Effector memory CD8-positive, alpha-beta T cell (primary cell): ENCODE measurements at places on chromosomes 3 and 15.

- DNase-seq: no peak
These were observed 156.3 kb upstream of the STRIT1 start for GRCh38 chr3:155449613-155450267.

- DNase-seq: no peak
These were observed 49.0 kb downstream of the DUT start for GRCh38 chr15:48380198-48380597.

GRCh38 chr3:143184099-143184498, 64.5 kb downstream of the CHST2 start:
- DNase-seq: no peak

GRCh38 chr15:82108489-82109078, 62.8 kb upstream of the MEX3B start:
- peak; percentile 61 for DNase-seq

DNA sequence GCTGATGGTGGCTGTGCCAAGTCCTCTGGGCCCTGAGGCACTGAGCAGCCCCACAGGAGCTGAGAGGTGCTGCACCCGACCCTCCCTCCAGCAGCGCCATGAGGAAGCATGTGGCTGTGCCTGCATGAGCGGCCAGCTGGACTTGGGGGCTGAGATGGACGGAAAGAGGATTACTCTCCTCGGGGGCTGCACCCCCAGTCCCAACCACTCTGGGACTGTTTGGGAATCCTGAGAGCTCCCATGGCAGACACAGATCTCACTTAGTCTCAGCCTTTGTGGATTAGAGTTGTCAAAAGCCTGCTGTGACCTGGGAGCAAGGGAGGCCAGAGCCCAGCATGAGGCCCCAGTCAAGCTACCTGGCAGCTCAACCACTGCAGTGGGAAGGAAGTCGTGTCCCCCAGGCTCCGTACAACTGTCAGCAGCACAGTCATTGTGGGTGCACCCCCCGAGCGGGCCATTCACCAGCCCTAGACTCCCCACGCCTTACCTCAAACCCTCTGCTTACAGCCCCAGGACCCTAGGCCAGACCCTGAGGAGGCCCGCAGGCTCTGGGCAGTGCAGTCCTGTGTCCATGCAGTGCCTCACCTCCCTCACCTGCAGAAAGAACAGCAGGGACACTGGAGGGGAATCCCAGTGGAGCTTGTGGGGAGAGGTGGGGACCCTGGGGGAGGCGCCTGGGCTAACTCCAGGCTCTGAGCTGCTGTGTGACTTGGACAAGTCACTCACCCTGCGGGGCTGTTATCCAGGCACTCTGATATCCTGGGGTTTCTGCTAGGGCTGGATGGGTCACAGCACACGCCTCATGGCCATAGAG, 17.1 kb downstream of the PRR23E start:
- no peak for DNase-seq

DNA sequence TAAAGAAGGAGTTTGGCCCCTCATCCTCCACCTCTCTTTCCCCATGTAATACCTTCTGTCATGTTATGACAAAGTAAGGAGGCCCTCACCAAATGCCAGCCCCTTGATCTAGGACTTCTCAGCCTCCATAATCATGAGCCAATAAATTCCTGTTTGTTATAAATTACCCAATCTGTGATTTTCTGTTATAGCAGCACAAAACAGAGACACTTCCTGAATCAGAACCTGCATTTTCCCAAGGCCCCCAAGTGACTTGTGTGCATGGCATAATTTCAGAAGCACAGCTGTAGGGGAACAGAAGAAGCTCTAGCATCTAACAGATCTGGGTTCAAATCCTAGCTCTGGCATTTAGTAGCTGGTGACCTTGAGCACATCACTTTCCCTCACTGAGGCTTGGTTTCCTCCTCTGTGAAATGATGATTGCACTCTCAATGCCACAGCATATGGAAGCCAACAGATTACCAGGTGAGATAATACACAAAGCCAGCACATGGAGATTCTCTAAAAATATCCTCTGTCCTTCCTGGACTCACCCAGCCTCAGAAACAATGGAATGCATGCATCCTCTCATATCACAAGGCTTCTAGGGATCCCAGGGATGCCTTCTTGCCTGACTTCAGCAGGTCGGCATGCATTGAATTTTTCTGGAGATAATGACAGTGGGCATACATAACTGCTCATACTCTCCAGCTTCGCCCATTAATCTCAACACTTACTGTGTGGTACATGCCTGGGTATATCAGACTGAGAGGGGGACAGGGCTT, 26.3 kb downstream of the TLNRD1 start:
- DNase-seq: no peak

DNA sequence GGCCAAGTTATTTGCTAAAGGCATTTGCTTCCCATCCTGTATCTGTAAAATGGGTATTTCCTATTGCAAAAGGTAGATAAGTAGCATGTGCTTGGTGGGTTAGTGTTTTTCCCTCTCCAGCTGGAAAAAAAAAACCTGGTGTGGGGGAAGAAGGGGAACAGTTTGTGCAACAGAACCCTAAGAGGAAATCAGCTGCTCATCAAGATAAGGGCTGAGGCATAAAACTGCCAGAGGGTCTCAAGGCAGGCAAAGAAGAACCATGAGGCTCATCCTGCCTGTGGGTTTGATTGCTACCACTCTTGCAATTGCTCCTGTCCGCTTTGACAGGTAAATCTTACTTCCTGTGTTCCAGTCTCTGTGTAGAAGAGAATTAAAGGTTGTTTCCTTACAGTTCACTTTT, at the start of gene CPA3:
Gene CPA3, plus strand, starts transcription at position 248 of the 400 bp plus-strand sequence. Its CDS starts 12 bp downstream, at position 260.
- DNase-seq: no peak

- no peak for DNase-seq
These were observed 18.3 kb downstream of the OSTN start for GRCh38 chr3:191217301-191217700.

DNA sequence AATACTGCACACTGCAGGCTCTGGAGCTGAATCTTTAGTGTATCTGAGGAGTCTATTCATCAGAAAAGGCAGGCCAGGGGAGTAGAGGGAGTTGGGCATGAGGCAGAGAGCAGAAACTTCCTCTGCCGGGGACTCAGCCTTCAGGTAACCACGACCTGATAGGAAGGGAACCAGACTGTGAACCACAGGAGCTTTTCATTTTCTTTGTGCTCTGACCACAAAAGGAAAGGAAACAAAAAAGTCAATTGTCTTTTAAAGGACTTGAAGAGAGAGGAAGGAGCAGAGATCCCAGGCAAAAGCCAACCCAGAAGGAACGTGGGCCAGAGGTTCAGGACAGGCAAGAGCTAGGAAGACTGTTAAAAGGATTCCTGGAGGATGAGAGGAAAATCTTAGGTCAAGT, 573.3 kb downstream of the EPHB1 start:
- no peak for DNase-seq

DNA sequence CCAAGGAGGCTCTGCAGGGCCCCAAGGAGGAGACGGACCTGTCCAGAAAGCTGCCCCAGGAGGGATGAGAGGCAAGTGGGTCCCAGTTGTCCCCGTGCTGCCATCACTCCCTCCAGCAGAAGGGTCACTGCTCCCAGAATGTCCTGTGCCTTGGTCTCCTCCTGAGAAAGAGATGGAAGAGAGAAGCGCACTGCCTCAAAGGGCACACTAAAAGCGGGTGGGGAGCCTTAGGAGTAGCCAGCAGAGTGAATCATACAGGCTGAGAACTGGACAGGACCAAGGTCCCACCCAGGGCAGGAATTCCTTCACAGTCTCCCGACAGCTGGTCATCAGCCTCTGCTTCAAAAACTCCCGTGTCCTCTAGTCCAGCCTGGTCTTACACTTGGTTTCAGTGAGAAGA, 4.6 kb downstream of the THPO start:
- DNase-seq: no peak

DNA sequence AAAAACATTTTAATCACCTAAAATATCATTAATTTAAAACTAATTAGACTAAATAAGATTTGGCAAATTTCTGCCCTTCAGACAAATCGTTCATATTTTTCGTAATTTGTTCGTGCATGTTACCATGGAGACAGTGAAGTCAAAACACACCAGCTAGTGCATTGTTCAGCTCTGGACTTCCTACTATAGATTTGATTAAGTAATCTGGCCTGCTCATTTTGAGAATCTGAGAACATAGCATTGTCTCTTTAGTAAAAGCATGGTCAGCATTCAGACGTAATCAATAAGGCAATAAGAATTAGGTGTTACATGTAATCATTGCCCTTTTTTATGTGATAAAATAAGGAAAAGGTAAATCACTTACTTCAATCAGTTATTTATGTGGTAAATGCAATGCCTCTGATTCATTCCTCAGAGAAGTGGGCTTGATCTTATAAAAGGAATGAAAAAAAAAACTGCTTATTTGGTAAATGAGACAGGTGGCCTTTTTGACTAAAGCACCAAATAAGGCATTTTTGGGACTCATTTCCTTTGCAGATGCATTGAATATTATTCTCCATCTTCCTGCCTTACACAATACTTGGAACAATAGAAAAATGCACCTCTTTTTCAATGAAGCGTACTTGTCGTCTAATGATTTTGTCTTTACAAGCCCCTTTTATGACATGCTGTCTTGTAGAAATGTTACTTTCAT, 84.5 kb upstream of the FNDC3B start:
- no peak for DNase-seq

- no peak for DNase-seq
These were observed 51.8 kb downstream of the NSUN3 start for GRCh38 chr3:94114666-94115065.

- DNase-seq: no peak
These were observed 2.5 kb upstream of the ANKRD28 start for GRCh38 chr3:15800327-15800726.

DNA sequence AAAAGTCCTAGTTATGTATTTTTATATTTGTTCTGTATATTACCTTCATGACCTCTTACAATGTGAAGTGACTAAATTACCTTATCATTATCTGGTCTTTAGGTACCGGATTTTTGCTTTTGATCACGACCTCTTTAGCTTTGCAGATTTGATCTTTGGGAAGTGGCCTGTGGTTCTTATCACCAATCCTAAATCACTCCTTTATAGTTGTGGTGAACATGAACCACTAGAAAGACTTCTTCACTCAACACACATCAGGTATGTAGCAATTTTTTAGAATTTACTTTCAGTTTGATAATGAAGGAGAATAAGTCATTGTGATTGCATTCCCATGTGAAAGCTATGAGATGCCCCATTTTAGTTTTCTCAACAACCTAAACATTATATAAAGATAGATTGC, 18.3 kb downstream of the TMEM62 start:
- DNase-seq: no peak

- no peak for DNase-seq
These were observed 80.1 kb upstream of the TSC22D2 start for GRCh38 chr3:150327678-150328653.

- no peak for DNase-seq
These were observed 1.1 kb upstream of the SS18L2 start for GRCh38 chr3:42589382-42590109.

DNA sequence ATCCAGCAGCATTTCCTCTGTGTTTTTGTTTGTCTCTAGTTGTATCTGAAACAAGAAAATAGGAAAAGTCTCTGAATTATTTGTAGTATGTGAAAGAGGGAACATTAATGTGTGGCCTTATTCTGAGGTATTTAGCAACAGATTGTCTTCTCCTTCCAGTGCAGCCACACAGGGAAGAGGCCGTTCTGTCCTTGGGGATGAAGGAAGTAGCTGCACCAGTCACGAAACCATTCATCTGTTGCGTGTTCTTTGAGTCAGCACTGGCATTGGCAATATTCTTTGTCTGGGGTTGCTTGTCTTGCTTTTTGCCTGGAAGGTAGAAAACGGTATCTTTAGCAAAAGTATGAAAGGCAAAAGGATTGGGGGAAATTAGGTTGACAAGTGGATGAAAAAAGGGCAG, 91.6 kb downstream of the CDIN1 start:
- DNase-seq: no peak

DNA sequence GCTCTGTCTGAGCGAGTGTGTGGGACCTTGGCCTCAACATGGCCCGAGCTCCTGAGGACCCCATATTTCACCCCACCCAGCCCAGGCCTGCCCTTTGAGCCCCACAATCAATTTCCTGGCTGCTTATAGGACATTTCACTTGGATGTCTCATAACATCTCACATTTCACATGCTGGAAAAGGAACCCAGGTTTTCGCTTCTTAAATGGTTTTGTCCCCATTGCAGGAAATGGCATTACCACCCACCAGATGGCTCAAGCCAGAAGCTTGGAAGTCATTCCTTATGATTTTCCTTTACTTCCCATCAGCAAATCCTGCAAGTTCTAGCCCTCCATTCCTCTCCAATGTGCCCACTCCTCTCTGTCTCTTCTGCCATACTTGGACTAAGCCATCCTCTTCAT, 14.9 kb downstream of the ITGA11 start:
- DNase-seq: no peak

DNA sequence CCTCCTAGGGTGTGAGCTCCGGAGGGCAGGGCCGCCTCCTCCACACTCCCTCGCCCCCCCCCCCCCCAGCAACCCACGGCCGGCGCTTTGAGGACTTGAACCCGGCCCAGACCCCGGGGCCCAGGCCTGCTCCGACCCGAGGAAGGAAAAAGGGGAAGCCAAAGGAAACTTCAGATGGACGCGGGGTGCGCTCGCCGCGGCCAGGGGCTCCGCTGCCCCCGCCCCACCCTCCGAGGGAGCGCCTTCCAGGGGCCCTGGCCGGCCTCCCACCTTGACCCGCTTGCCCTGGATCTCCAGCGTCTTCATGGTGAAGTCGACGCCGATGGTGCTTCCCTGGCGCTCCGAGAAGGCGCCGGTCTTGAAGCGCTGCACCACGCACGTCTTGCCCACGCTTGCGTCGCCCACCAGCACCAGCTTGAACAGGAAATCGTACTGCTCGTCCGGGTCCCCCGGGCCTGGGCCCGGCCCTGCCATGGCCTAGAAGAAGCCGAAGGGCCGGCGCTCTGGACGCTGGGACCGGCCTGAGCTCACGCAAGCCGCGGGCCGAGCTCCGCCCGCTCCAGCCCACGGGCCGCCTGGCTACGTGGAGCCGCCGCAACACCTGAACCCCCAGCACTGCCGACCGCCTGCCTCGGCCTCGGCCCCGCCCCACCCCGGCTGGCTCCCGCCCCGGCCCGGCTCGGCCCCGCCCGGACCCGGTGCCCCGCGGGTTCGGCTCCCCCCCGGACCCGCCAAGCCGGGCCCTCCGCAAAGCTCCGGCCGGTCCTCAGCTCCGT, 400 bp downstream of the RAB43 start:
- DNase-seq: peak; percentile 25

DNA sequence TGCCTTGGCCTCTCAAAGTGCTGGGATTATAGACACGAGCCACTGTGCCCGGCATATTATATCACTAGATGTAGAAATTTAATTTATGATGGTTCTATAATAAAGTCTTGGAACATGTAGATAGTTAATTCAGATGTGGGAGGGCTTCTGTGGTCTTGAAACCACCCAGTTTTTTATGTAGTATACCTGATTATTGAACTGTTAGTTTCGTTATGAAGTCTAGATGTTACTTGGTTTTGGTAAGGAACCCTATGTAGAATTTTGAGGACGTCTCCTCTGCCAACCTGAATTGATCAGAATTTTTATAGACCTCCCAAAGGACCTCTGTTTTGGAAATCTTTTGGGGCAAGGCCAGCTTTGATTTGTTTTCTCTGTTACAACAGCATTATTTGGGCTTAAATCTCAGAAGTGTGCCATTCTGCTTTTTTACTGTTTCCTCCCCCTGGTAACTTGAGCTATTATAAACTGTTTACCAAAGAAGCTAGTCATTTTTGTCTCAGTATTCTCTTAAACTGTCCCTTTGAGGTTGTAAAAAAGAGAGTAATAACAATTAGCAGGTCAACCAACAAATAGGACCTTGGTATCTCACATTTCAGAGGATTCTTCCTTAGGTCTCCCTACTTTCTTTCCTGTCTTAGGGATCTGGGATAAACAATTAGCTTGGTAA, 20.8 kb downstream of the AKAP13 start:
- no peak for DNase-seq
